Daoy (cell line): ENCODE measurements at places on chromosomes 4 and X.

- DNase-seq: no peak
Observed at GRCh38 chr4:155271557-155271956, 63.1 kb downstream of the NPY2R start.

GRCh38 chr4:100746141-100746739 is 228.4 kb upstream of the EMCN start:
- DNase-seq: no peak

GRCh38 chr4:1593458-1593857 is 90.7 kb downstream of the FAM53A start:
- no peak for DNase-seq

- DNase-seq: peak; percentile 67
Observed at GRCh38 chr4:109207061-109207460, 95.4 kb downstream of the COL25A1 start.

- DNase-seq: peak; percentile 79
Observed at GRCh38 chr4:156476359-156476758, 495.2 kb downstream of the PDGFC start.
